ENCODE measurements at places on chromosomes 1 and 21.
A peak's percentile ranks its signal among the peaks of the same experiment; 100 is the strongest.

DNA sequence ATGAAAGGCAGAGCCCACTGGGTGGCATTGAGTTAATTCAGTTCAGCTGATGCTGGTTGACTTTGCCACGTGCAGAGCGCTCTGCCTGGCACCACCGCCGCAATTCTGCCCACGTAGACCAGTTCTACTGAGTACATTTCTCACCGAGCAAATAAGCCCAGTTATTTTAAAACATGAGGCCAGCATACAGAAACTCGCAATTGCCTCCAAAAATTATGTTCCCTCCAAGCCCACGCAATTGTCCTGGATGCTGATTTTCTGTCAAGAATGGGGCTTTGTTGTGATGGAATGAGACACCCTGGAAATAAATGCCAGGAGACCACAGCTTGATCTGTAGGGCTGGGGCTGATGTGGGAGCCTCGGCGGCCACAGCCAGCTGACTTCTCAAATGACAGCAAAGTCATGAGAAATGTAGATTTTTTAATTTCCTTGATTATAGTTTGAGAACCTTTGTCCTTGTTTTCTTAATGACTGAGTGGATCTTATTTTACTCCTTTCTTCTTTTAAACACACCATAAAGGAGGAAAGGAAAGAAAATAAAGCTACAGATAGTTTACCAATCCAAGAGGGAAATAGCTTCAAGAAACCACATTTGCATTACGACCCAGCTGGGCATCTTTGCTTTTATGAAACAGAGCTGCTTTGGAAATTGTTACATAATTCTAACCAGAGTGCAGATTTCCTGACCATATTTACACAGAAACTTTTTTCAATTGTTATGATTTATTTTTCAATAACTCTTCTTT lies 11.6 kb upstream of the PARP1 start:
- DNase-seq: peak; percentile 26

DNA sequence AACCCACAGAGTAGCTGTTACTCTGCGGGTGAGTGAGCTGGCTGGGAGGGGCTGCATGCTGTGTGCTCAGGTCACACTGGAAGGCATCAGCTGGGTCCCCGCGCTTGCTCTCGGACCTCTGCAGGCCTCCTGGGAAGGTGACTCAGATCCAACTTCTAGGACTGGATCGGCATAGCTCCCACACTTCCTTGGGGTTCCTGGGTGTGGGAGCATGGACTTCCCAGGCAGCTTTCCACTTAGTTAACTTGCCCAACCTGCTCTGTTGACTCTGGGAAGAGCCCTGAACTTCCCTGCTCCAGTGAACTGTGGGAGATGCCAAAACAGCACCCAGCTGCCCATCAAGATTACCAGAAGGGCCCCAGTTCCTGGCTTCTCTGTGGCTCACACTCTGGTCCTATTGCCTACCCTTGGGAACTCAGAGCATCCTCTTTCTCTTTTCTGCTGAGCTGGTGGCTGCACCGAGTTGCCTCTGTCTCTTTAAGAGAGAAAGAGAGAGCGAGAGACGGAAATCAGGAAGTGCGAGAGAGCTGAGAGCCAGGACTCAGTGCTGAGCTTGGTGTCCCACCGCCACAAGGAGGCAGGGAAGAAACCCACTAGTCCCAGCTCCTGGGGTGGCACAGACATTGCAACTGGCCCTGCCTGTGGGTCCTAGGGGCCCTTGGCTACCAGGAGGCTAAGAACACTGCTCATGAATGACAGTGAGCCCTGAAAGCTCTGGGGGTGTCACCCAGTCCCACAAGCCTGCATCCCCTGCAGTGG lies at the start of gene IKBKE:
TSS of gene IKBKE (plus strand) at position 544 of the 759 bp plus-strand sequence. CDS start 2,752 bp downstream, outside the sequence.
- DNase-seq: peak; percentile 38

GRCh38 chr21:41506005-41506594 lies 1.9 kb downstream of the TMPRSS2 start:
- no peak for DNase-seq

GRCh38 chr1:29197993-29198392 lies 16.3 kb upstream of the SRSF4 start:
- no peak for DNase-seq

- DNase-seq: no peak
These were observed 26.4 kb upstream of the GPR25 start for GRCh38 chr1:200846398-200846797.

DNA sequence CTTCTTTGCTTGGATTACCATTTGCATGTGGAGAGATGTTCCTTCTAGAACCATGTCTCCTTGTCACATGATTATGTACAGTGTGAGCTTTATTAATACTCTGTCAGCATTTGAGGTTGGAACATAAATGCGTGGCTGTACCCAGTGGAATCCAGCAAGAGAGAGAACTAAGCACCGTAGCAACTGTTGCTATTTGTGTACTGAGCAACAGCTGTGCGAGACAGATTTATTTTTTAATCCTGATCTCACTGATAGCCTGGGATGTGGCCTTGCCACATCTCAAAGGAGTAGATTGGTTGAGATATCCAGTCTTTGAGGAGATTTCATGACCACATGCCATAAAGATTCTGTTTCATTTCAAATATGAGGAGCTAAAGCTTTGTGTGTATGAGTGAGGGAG lies 43.4 kb downstream of the KIF1B start:
- DNase-seq: no peak

DNA sequence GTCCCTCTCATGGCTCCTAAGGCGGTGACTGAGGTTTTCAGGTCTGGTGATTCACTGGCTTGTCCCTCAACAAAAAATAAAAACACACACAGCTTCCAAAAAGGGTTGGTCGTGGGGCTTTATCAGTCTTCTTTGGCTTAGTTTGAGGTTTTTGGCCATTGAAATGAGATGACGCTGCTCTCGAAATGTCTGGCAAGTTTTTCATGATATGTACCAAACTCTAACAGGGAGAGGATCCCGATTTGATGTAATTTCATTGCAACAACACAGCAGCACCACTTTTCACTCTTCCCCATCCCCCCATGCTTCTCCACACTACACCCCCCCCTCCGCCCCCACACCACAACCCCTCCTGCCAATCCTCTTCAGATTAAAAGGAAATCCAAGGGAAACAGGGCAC lies 187.1 kb upstream of the NFIA start:
- no peak for DNase-seq

DNA sequence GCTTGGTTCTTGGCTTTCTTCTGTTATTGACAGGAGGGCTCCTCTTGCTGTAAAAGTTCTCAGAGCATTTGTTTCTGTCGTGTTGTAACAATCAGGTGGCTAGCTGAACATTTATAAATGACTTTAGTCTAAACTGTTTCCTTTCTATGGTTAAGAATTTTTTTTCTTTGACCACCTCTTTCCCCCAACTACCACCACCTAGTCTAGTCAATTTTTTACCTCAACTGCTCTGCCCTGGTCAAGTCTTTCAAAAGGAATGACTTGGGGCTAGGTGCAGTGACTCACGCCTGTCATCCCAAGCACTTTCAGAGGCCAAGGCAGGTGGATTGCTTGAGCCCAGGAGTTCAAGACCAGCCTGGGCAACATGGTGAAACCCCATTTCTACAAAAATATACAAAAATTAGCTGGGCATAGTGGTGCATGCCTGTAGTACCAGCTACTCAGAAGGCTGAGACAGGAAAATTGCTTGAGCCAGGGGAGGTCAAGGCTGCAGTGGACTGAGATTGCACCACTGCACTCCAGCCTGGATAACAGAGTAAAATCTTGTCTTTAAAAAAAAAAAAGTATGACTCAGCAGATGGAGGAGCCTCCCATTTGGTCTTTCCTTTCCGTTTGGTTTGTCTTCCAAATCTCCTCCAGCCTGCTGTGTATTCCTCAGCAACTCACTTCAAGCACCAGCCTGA lies 40.7 kb downstream of the MAP3K21 start:
- no peak for DNase-seq

DNA sequence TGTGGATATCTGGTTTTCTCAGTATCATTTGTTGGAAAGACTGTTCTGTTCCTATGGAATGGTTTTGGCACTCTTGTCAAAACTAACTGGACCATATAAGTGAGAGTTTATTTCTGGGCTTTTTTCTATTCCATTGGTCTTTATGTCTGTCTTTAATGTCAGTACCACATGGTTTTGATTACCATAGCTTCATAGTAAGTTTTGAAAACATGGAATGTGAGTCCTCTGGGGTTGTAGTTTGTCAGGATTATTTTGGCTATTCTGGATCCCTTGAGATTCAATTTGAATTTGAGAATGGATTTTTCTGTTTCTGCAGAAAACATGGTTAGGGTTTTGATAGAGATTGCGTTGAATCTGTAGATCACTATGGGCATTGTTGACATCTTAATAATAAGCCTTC lies 107.9 kb downstream of the ZFYVE9 start:
- DNase-seq: no peak

DNA sequence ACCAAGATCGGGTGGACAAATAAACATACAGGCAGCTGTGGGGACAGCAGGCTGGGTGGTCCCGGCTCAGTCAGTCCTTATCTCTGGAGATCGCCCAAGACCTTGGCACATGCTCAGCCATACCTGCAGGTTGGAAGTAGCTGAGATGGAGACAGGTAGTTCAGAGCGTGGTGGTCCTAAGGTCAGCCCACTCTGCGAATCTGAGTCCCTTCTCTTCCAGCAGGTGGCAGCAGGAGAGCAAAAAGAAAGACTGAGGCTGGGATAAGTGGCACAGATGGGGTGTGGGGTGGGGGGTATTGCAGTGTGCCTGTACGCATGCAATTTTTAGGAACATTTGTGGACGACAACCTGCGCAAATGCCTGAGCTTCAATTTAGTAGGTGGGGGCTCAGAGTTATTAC lies 104.9 kb downstream of the TENT5C start:
- no peak for DNase-seq

DNA sequence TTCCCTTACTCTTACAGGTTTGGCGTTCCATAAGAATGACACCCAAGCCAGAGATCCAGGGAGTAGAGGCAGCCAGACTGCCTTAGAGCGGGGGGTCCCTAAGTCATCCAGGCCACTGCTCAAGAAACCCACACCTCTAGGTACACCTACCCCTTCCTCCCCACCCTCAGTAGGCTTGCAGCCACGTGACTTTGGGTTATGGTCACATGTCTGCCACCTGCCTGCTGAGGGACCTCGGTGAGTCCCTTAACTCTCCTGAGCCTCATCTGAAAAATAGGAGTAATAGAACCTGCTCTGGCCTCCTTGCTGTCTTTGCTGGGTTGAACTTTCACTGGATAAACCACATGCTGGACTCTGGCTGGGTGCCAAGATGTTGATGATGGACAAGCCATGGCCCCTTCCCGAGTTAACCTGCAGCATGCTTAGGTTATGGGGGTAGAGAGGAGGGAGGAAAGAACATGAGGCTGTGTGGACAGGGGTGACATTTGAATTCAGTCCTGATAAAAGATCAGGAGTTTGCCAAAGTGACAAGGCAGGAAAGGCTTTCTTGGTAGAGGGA lies 4.5 kb downstream of the RPS6KA1 start:
- DNase-seq: no peak

GRCh38 chr1:193311226-193311948 lies 125.0 kb upstream of the B3GALT2 start:
- no peak for DNase-seq

DNA sequence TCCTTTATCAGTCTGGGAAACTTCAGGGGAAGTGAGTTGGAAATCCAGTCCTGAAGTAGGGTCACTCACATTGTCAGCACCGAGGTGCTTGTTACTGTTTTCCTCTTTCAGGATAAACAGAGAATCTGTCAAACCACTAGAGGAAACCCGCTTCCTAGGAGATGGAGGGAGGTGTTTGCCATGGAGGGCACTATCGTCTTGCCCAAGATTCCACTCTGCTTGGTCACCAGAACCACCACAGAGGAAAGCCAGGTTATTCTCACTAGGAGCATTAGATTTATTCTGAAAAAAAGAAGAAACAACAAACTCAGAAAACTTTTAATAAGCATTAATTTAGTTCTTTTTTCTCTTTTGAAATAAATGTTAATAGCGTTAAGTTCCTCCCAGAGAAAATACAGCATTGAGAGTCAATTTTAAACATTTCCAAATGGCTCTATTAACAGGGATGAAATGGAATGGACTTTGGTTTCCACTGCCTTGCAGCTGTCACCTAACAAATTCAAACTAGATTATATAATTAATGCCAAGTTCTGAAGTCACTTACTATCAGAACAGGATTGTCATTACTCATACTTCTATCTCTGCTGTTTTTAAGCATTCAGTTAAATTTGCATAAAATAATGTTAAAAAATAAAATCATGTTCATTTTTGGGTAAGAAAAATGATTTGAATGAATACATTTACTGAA lies 242.8 kb downstream of the CRB1 start:
- DNase-seq: no peak

DNA sequence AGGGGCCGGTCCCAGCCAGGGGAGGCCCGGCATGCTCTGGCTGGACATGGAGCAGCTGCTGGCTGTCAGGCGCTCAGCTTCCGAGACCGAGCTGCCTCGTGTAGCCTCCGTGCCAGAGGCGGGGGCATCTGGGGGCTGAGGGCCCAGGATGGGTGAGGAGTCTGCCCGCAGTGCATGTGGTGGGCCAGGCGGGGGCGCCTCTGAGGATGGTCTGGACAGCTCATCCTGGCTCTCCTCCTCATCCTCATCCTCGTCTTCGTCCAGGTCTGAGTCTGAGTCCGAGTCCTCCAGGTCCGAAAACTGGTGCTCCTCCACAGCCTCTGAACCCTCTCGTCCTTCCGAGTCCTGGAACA lies 28.9 kb upstream of the EDN2 start:
- no peak for DNase-seq

- no peak for DNase-seq
These were observed 45.0 kb upstream of the DAB1 start for GRCh38 chr1:57468641-57469523.

- DNase-seq: no peak
These were observed 5.7 kb downstream of the ACAP3 start for GRCh38 chr1:1302006-1302430.

DNA sequence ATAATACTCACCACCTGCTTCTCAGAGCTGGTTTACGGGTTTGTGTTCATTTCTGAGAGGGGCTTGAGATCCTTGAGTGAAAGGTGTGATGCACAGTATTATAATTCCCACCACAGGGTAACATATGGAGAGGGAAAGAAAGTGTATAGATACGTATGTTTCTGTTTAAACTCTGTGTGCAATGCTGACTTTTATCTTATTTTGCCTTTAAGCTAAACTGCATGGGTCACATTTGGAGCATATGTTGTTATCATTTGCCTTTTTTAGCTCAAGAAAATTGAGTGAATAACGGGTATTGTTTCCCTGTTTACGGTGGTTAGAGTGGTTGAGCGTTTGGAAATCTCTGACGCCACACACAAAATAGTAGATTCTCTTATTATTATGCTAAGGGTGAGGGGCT lies 191.1 kb upstream of the NFIA start:
- no peak for DNase-seq

DNA sequence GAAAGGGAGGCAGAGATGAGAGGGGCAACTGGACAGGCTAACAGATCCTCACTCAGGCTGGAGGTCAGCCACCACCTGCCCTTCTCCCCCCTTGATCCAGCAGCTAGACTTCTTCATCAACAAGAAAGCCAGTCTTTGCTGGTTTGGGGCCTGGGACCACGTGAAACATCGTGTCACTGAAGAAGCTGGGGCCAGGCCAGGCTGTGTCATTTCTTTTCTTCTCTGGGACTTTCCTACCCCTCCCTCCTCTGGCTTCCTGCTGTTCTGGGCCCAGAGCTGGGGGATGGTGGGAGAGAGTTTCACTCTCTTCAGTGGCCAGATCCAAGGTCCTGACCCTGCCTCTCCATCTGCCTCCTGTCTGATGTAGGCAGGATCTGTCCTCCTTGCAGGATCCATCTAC lies 18.1 kb upstream of the SLC26A9 start:
- no peak for DNase-seq
